NCI-H2107 (cell line): ENCODE measurements at places on chromosomes 5 and 9.

DNA sequence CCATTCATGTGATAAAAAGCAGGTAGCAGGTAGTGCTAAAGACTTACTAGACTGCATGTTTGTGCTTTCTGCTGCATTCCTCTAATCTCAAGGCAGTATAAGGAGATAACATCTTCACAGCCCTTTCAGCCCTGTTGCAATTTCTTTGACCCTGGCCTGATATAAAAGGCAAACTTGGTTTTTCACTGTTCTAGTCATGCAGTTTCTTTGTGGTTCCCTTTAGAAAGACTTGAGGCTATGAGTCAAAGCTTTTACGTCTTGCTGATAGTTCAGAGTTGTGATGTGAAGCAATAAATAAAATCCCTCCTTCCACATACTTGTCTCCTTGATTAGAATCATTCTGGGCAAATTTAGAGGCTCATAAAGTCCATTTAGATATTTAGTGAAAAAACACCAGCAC lies 88.6 kb upstream of the CDKN2B start:
- no peak for DNase-seq

DNA sequence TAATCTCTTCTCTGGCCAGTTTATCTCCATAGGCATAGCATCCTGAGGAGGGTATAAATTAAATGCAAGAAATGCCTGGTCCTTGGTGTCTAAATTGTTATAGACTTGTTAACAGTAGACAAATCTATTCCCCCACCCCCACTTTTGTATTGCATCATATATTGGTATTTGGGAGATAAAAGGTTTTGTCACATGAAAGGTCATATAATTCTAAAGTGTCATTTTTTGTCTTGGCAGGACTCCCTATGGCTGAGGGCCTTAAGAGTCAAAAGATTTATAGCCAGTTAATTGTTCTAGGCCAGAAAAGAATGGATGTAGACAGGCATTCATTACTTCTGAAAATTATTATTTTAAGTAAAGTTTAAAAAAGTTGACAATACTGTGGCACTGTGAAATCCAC lies 90.3 kb upstream of the MOCS2 start:
- no peak for DNase-seq

DNA sequence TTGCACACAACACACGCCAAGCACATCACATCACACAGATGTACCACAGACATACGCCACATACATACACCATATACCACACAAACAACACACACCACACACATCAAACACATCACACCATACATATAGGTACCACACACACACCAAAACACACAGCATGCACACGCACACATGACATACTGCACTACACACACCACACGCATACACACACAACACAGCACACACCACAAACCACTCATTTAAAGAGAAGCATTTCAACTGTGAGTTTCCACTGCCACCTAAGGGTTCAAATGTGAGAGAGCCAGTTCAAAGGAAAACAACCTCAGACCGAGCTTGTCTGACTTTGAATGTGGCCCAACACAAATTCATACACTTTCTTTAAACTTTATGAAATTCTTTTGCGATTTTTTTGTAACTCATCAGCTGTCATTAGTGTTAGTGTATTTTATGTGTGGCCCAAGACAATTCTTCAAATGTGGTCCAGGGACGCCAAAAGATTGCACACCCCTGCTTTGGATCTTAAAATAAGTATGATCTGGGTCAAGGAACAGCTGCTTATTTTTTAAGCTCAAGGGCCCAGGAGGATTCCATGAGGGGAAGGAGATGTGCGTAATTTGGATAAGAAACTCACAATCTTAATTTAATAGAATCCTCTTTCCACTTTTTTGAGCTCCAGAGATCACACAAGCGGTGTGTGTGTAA lies 494.6 kb downstream of the GADD45G start:
- DNase-seq, result peak; percentile 24

- no peak for DNase-seq
Observed at GRCh38 chr5:173926359-173926758, 38.2 kb downstream of the CPEB4 start.

- DNase-seq, result no peak
Observed at GRCh38 chr9:76571288-76571687, 112.3 kb downstream of the GCNT1 start.

DNA sequence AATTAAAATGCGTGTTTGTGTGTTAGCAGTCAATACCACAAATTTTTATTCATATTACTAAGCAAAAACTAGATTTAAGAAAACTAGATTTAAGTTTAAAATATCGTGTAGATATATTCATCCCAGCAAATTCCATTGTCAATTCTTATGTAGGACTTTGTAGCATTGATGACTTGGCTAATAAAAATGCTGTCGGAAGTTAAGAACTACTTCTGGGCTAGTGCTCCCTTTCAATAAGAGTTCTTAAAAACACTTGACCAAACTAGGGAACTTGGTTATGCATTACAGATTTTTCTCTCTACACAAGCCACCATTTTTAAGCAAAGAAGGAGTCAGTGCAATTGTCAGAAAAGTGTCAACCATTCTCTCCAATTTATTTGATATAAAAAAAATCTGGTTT lies 68.7 kb upstream of the RAD23B start:
- DNase-seq, result no peak

DNA sequence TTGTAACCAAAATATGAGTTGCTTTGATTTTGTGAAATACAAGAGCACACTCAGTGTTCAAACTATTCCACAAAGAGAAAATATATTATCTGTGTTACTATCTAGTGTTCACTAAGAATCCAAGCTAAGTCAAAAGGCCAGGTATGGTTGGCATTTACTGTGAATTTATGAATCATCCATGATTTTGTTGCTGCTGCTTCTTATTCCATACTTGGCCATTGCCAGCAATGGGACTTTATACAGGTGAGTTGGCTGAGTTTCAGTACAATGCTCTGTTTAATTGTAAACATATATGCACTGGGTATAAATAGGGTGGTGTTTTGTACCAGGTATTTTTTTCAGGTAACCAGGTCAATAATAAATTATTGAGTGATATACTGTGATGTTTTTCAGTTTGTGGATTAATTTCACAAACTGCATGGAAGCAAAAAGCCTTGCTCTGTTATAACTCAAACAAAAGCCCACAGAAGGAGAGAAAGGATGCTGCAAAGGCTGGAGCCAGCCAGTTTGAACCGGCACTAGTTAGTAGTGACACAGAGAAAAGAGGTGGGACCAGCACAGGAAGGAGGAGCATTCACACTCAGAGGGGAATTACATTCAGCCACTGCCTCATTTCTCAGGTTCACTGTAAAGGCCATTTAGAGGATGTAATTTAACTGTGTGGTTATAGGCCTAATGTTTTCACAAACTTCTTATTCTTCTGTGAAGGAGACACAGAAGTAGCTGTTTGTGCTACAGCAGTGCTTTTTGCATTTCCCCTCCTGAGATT lies 381.8 kb downstream of the ADGRV1 start:
- DNase-seq, result peak; percentile 6

- DNase-seq, result no peak
Observed at GRCh38 chr5:13108265-13108664, 836.2 kb downstream of the DNAH5 start.

GRCh38 chr5:74310386-74310785 lies 330.1 kb downstream of the ENC1 start:
- DNase-seq, result no peak

- DNase-seq, result no peak
Observed at GRCh38 chr5:151780348-151780747, 8.6 kb downstream of the G3BP1 start.

GRCh38 chr5:90231688-90232087 lies 177.9 kb downstream of the CETN3 start:
- DNase-seq, result no peak

GRCh38 chr5:74966141-74967026 lies 86.0 kb downstream of the GCNT4 start:
- no peak for DNase-seq

GRCh38 chr5:147055850-147056566 lies 177.5 kb upstream of the PPP2R2B start:
- no peak for DNase-seq

DNA sequence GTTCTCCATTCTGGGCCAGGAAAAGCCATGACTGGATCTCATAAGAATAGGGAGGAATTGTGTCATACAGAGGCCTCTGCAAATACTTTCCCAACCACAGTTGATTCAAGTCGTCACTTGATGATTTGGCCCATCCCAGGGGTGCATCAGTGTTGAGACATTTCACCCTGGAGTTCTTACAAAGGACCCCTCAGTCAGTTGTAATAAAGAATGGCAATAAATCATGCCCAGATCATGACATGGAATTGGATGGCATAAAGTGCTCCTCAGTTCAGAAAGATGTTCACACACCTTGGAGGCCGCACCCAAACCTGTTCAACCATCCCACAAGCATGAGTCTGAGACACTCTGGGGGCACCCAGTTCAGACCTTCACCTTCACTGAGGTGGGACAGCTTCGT lies 168.1 kb downstream of the NR3C1 start:
- no peak for DNase-seq

DNA sequence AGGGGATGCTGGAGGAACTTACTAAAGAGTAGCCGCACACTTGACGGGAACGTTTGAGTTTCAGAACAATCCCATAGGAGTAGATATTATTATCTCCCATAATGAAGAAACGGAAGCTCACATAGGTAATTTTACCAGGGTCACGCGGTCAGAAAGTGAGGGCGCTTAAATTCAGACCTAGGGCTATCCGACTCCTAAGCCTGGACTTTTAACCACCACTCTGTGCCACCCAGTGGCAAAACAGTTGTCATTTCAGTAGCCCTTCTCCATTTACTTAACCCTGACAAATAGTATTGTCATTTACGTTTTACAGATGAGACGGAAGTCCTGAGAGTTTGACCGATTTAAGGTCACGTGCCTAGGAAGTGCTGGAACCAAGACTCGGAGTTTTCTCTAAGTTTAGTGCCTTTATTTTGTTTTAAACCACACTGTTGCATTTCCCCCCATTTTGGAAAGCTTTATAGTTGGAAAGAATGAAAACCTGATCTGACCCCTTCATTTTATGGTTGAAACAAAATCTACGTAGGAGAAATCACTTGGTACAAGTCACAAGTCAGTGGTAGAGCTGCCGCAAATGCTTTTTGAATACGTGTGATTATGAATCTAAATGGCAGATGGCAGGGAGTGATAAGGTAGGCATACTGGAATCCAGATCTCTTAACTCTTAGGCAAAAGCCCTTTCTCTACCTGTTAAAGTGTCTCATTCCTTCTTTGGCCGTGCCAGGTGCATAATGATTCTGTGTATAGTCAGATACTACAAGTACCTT lies 650 bp downstream of the MRRF start:
- no peak for DNase-seq

DNA sequence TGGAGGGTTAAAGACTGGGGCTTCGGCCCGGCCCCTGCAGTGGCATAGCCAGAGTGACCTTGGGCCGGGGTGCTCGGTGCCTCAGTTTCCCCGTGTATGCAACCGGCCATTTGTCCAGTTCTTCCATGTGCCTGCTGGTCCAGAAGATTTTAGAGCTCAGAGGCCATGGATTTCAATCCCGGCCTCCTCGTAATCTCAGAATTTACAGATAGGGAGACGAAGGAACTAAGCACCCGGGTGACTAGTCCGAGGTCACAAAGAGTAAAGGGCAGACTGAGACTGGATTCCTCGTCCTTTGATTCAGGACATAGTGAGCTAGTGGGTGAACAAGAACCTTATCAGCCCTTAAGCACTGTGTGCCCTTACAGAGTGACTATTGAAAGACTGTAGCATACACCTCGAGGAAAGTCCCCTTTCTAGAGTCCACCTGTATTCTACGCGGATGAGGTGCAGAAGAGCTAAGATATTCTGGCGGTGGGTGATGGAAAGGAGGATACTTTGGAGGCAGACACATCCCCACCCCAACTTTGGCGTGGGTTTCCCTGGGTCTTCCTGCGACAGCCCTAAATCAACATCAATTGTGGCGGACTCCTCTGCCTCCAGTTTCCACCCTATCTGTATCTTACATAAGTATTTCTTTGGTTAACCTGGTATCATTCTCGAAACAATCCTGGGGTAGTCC lies 597 bp downstream of the SLC31A1 start:
- DNase-seq, result no peak

- no peak for DNase-seq
Observed at GRCh38 chr5:10286162-10286861, 21.4 kb downstream of the CMBL start.

- DNase-seq, result no peak
Observed at GRCh38 chr5:135974021-135974600, 19.3 kb upstream of the LECT2 start.

- DNase-seq, result no peak
Observed at GRCh38 chr5:178280631-178281030, 48.0 kb upstream of the PHYKPL start.

DNA sequence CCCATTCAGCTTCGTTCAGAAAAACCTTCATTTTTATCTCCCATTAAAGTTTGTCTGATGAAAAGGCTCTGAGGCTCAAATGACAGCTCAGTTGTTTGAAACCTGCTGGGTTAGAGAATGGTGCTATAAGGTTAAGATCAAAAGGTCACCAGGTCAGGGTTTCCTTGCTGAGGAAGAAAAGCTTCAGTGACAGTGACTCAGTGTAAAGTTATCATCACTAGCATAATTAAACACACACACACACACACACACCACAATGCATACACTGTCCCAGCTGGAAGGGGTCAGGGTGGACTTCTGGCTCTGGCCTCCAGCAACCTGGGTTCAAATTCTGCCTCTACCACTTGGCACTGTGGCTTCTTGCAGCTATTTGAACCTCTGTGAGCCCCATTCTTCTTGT lies 281.1 kb downstream of the DOCK8 start:
- no peak for DNase-seq

DNA sequence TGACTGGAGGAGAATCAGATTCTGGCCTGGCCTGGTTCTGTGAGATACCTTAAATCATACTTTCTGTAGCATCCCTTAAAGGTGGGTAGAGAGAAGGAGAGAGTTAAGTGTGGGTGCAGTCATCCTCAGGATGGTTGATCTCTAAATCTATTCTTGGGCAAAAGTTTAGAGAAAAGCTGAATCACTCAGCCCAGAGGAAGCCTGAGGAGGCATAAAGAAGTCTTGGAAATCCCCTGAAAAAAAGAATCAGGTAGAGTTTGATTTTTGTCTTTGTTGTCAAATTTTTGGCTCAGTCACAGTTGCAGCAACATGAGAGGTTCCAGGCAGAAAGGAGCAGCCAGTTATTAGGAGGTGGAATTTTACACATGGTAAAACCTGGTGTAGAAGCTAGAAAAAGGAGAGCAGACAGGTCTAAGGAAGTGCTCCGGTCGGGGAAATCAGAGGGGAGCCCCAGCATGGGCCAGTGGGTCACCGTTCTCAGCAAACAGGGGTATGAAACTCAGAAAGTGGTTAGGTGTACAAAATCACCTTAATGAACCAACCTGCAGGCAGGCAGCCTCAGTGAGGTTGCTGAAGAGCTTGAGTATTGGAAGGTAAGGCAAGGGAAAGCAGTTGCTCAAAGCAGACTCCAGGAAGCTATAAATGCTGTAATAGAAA lies 116.2 kb upstream of the CNTLN start:
- no peak for DNase-seq
